HTR-8/SVneo (cell line): ENCODE measurements at places on chromosomes 5 and 9.

- no peak for DNase-seq
These were observed 67.2 kb downstream of the CDH18 start for GRCh38 chr5:19920761-19921160.

DNA sequence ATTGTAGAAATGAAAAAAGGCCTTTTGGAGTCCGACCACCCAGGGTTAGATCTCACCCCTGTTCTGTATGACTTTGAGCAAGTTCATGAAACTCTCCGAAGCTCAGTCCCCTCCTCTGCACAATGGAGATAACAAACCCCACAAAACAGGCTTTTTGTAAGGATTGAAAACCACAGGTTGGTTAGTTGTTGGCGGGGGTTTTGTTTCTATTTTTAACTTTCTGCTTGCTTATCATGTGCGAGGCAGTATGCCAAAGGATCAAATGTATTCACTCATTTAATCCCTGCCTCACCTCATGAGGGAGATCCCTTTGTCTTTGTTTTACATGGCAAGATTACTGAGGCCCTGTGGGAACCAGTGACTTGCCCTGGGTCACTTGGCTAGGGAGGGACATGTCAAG lies 539.1 kb downstream of the CDK5RAP2 start:
- no peak for DNase-seq

DNA sequence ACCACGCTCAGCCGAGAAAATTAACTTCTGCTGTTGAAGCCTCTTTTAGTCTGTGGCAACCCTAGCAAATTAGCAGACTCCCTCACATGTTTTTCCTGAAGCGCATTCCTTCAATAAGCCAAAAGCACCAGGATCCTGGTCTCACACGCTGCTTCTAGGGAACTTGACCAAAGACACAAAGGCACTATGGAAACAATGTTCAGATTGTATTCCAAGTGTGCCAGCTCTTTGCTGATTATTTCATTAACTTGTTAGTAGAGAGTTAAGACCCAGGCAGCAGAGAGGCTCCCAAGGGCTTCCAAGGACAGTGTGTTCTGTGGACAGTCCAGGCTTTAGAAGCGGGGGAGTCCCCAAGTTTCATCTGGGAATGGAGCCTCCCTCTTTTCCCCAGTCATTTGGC lies 94.4 kb upstream of the BASP1 start:
- DNase-seq = no peak

- no peak for DNase-seq
These were observed 59.9 kb downstream of the ROPN1L start for GRCh38 chr5:10501554-10502075.

DNA sequence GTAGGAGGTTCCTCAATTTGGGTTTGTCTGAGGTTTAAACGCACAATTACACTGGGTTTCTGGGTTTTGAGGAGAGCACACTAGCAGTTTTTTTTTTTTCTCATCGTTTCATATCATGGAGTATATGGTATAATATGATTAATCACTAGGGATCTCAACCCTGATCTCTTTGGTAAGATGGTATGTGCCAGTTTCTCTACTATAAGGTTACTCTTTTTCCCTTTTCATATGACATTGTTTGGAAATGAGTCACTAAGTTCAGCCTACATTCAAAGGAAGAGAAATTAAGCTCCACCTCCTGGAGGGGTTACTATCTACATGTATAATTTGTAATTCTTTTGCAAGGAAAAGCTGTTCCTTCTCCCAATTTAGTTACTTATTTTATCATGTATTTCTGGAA lies 35.2 kb downstream of the MTRR start:
- peak; percentile 70 for DNase-seq

DNA sequence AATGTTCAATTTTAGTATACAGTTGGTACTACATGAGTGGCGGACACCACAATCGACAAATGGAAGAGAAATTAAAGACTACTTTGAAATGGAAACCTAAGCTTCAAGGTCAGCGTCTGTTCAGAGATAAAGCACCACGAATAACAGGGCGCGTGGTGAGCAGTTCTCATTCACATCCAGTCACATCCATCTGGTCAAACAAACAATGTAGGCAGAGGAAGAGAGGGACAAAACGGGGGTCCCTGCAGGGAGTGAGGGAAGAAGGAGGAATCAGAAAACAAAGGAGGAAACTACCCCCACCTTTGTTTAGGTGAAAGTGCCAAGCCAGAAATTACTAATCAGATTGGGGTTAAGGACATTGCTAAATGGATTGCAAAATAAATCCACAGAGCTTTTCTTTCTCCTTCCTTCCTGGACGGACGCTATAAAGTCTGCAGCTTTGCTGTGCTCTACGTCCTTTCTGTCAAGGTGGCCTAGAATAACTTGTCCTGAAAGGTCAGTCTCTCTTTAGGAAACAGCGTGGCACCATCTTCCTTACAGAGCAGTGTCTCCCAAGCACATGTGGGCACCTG lies 138.6 kb downstream of the ENTREP1 start:
- no peak for DNase-seq

GRCh38 chr9:101792475-101792874 lies 54.0 kb upstream of the GRIN3A start:
- no peak for DNase-seq

DNA sequence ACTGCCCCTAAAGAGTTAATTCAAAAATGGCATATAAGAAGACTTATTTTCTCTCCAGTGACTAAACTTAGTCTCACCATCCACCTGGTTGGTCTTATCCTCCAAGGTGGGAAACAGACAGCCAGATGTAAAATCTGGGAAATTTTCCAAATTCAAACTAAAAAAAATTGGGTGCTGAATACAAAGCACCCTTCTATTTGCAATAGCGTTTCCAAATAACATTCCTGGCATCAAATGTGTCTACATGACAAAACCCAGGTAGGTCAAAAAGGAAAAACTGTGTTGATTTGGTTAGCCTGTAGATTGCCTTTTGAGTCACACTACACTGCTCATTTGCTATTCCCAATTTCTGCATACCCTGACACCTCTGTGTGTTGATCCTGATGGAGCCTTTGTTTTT lies 252.2 kb downstream of the NR2F1-AS1 start:
- DNase-seq = no peak

GRCh38 chr9:127746959-127747569 lies 12.0 kb upstream of the TOR2A start:
- DNase-seq = no peak

GRCh38 chr9:71609448-71609830 lies 158.9 kb downstream of the CEMIP2 start:
- DNase-seq = no peak

DNA sequence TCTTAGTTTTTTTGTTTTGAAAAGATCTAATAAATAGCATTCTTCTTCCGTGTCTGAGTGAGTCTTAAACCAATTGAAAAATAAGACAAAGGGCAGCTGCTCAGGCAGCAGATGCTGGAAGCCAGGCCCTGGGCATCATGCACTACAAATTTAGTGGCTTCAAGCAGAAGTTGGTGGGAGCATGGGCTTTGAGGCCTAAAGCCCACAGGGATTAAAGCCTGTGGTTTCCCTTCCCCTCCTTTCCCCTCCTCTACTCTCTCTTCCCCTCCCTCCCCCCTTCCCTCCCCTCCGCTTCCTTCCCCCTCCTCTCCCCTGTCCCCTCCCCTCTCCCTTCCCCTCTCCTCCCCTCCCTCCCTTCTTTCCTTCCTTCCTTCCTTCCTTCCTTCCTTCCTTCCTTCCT lies 20.1 kb upstream of the KIF4B start:
- DNase-seq = no peak

GRCh38 chr5:10559871-10560270 lies 4.0 kb upstream of the ANKRD33B start:
- DNase-seq = no peak

- no peak for DNase-seq
These were observed 33.7 kb downstream of the TRIO start for GRCh38 chr5:14176888-14177287.

DNA sequence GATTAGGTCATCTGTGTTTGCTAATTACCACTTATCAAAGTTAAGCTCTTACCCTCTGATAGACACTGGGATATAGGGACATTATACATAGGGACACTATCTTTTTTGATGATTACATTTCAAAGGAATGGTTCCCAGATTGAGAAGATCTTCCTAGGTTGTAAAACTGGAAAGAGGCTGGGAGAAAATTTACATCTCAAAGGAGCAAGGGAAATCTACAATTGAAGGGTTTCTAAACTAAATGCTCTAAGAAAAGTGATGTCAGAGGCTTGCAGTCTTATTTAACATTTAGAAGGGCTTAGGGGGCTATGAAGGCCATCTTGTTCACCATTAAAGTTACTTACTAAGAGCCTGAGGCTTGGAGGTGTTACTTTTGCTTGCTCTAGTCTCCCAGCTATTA lies 242.8 kb downstream of the PRR16 start:
- DNase-seq = no peak

DNA sequence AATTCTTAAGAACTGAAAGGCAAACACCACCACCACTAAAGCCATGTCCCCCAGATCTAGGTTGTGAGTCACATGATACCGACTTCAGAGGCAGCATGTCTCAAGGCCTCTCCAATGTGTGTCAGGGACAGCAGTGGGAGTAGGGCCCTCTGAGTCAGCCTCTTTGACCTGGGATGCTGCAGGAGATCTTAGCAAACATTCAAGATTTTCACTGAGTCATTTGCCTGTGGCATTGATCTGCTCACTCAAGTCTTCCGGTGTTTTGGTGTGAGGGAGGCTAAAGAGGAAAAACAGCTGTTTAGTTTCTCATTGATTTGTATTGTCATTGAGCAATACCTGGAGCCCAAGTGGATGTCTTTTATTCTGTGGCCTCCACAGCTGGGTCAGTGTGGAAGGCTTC lies 36.1 kb downstream of the TMC1 start:
- DNase-seq = peak; percentile 77

GRCh38 chr9:120475341-120475740 lies 104.6 kb downstream of the CDK5RAP2 start:
- no peak for DNase-seq

GRCh38 chr5:144469106-144469505 lies 298.4 kb downstream of the KCTD16 start:
- no peak for DNase-seq

DNA sequence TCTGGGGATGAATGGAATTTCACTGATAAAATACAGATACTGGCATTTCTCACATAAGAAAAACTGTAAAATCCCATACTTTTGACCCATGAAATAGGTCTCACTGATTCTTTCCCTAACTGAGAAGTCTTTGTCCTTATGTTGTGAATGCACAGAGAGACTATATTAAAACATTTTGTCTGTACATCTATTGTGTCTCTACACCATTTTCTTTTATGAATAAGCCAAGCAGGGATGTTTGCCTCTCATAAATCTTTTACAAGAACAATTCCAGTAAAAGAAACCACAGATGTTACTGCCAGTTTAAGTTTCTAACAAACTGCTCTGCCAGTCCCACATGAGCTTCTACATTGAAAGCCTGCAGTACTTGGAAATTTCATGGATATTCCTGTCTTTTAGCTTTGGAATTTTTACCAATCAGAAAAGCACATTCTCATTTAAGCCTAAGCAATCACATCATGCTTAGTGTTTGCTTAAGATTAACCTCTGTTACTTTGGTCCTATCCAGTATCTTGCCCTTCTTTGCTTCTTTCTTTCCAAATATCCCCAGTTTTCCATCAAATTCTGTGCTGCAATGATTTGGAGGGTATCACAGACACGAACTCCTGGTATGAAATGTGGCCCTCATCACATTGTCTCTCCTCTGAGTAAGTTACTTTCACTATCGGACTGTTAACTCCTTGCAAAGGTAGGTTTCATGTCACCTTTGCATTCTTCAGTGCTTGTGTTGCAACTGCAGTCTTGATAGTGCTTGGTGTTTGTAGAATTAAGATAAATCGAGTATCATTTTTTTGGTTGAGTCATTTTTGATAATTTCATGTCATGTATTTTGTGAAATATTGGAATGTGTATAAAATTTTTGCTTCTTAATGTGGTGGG lies 415.1 kb upstream of the ADAMTSL1 start:
- no peak for DNase-seq

DNA sequence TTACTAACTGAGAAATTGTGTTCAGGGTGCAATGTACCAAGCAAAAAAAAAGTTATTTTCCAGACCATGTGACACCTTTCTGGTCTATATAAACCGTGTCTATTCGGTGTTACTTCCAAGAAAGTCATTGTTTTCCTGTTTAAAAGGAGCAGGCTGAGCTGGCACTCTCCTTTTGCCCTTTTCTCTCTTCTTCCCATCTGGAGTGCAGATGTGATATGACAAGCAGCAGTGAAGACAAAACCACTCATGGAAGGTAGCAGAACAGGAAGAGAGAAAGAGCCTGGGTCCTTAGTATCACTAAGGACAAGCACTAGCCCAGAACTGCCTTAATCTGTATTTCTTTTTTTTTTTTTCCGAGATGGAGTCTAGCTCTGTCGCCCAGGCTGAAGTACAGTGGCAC lies 25.6 kb downstream of the LYRM7 start:
- no peak for DNase-seq

DNA sequence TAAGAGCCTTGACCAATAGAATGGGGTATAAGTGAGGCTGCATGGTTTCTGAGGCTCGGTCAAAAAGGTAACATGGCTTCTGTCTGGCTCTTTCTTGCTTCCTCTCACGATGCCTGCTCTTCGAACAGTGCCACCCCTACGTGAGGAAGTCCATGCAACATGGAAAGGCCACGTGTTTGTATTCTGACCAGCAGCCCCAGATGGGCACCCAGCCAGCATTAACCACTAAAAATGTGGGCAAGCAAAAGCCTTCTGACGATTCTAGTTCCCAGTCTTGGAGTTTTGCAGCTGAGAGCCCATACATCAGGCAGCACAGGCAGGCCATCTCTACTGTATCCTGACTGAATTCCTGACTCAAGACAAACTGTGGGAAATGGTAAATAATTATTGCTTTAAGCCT lies 24.2 kb upstream of the NREP start:
- DNase-seq = no peak

GRCh38 chr9:121824651-121825030 lies 173.2 kb downstream of the DAB2IP start:
- no peak for DNase-seq

DNA sequence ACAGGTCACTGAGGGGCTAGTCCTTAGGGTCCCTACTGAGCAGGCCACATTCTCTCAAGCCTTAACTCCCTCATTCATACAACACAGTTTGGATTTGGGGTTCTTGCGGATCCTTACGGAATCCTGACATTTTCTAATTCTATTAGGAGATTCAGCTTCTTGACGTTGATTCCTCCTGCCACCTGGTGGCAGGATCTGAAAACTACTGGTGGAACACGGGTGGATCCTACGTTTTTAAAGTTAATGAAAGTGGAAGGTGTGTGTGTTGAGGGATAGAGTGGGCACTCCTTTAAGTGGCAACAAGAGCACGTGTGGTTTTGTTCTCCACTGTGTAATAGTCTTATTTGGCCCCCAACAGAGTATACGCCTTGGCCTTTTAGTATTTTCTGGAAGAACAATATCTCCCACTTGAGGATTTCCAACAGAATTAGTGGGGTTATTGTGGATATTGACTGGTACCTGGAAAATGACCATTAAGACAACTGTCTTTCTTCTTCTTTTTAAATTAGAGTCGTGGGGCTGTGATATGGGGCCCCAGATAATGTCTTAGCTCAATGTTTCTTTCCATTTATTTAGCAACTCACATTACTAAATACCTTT lies 25.2 kb downstream of the SLC28A3 start:
- DNase-seq = peak; percentile 45

GRCh38 chr9:91345978-91346377 lies 15.7 kb downstream of the AUH start:
- no peak for DNase-seq
